ENCODE measurements at places on chromosomes 5 and 9.
A peak's percentile ranks its signal among the peaks of the same experiment; 100 is the strongest.

DNA sequence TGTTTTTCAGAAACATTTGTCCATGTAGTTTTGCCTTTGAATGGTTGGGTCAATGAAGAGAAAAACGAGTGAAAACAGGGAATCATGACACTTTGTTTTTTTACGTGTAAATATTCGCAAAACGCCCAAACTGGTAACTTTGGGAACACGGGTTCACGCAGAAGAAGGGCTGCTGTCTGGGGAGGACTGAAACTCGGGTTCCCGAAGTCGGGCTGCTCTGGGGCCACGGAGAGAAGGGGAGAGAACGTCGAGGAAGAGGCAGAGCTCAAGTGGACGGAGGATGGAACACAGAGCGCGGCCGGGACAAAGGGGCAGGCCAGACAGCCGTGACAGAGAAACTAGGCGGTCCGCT is 478 bp upstream of the SETD9 start:
- no peak for DNase-seq

- no peak for DNase-seq
Measured at GRCh38 chr5:10536931-10537579, 26.8 kb upstream of the ANKRD33B start.

DNA sequence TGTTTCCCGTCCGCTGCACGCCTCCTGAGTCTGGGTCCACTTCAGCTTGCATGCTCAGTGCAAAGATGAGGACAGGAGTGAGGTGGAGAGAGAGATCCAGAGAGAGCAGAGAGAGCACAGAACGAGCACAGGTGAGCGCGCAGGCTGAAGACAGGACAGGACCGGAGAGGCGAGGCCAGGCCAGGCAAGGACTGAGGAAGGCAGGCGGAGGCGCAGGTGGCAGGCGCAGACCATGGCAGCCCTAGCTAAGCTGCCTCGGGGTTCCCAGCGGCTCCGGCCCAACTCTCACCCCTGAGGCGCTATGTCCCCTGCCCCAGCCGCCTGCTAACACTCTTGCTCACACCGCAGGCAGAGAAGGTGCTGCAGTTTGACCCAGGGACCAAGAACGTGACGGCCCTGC is 9.7 kb downstream of the GRIN1 start:
- no peak for DNase-seq

DNA sequence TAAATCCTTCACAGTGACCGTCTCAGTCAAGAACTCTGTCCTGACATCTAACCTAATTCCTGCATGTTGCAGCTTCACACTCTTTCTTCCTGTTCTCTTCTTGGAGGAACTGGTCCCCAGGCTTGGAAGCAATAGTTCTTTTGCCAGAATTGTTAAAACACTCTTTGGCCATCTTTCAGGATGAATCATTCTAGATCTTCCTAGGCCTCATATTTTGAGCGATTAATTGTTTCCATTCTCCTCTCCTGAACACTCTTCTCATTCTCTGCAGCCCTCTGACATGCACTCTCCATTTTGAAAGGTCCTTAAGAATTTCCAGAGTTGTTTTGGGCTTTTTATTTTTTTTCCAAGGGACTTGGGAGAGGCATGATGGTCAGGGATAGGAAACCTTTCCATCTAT is 85.8 kb downstream of the FAM114A2 start:
- peak; percentile 63 for DNase-seq

DNA sequence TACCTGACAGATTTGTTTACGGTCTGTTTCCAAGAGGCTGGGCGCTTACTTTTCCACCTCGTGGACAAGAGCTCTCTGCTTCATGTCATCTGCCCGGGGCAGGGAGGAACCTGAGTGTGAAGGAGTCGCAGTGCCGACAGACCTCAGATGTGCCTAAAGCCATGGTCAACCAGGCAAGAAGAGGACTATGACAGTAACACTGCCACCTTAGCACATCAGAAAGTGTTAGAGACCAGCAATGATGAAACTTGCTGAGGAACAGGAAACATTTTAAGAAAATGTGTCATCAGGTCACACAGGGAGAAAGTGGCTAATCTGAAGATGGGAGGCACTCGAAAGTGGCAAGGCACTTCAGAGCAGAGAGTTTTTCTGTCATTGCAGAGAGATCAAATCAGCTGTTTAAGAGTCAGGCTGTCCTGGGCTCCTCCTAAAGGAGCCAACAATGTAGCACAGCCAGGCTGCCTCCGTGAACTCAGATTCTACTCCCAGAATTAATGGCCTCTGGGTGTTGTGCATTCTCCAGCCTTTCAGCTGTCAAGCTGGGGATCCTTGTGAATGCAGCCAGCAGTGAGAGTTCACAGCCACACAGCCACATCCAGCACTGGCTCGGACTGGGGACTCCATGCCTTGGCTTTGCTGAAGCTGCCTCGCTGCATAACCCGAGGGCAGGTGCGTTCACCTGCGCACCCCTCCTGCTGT is 94.6 kb downstream of the RAPGEF1 start:
- no peak for DNase-seq

GRCh38 chr9:78438211-78438610 is 141.3 kb downstream of the PSAT1 start:
- no peak for DNase-seq

DNA sequence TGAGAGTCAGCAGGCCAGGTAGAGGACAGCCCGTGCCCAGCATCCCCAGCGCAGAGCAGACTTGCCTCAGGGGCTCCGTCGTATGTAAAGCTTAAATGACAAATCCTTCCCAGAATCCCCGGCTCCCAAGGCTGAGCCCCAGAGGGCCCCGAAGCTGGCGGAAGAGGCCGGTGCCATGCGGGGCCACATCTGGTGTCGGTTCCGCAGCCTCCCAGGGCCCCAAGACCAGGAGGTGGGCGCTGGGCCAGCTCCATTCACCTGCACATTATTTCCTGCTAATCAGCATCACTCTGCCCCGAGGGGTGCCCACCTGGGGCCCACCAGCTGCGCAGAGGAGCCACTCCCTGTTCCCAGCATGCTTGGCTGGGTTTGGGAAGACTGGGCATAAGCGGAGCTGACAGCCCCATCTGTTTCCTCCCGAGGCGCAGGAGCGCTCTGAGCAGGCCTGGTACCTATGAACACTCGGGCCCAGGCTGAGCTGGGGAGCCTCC is 124.0 kb upstream of the PPP1R26 start:
- no peak for DNase-seq

DNA sequence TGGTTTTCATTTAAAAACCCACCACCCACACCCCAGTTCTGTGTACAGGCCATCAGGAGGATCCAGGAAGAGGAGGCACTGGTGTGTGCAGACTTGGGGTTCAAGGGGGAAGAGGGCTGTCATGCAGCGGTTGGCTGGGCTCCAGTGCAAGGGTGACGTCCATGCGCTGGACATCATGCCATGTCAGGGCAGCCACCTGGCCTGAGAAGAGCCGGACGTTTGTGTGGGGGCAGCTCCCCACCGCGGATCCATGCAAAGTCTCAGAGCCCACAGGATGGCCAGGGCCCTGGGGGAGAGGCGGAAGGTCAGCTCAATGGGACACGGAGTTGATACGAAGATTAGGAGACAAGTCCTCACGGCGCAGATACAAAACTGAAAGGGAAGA is 11.1 kb downstream of the BRD9 start:
- DNase-seq, result no peak

- no peak for DNase-seq
Measured at GRCh38 chr5:151664694-151665585, 21.8 kb downstream of the SPARC start.

DNA sequence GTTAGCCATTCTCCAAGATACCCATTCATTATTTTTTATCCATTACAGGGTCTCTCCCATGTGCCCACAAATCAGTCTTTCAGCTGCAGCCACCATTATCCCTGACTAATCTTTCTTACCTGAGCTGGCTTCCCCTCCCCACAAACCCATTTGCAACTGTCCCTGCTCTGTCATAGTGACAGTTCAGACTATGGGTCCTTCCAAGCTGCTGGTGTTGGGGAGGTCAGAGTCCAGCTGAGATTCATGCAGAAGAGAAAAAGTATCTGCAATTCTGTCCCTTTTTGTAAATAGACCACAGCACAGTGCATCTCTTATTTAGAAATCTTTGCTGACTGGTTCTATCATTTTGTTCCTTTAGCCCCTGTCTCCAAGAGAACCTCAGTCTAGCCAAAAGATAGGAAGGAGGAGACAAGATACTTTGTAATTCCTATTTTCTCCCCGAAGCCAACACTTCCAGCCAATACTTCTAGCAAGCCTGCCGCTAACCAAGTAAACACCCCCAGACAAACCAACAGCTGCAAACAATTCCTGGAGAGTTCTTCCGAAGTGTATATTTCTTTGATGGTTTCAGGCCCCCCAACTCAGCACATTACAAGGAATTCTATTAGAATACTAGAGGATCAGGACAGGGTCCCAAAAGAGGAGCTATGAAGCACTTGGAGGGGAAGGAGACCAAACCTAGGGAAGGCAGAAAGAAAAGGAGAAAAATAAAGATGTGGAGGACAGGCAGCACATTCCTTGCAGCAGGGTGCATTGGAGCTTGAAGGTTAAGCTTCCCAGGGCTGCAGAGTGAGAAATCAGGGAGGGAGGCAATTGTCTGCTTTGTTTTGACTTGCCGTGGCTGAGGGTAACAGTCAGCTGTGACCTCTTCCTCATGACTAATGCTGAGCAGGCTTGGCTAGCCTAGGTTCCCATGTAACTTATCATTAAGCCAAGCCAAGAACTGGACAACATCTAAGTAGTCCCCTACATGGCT is 148.5 kb downstream of the SGCD start:
- DNase-seq, result peak; percentile 36

DNA sequence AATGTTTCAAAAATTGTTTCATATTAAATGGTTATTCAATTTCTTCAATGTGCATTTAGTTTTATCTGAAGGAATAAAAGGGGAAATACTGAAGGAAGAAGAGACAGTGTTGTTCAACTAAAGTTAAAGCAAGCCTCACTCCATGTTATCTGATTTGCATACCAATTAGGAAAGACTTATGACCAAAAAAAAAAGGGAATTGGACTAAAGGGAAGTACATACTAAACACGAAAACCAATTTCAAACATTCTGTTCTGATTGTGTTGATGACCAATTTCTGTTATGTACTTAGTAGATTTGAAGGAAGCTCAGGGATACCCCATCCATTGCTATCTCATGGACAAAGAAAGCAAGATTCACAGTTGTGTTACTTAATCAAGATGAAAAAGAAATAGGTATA is 4.9 kb upstream of the GAPT start:
- no peak for DNase-seq

- DNase-seq, result no peak
Measured at GRCh38 chr5:111735583-111736270, 21.3 kb downstream of the NREP start.
